Endothelial cell (in vitro differentiated cells): ENCODE measurements at places on chromosomes 6 and 20. TPM values are rescaled to one million over a fixed set of nuclear protein-coding genes. Genes with fewer than 3 reads are reported as not detected.

Gene OR2B3
- total RNA-seq = not detected

Gene LHFPL5
- not detected for total RNA-seq

Gene PIM1
- 9.6 TPM for total RNA-seq

Gene ANKRD66
- total RNA-seq = not detected

Gene COMMD7
- total RNA-seq = 73.7 TPM

Gene SIRPD
- total RNA-seq = not detected

Gene GPR63
- 1.5 TPM for total RNA-seq

Gene SAMD3
- total RNA-seq = 1.0 TPM

Gene EYS
- not detected for total RNA-seq

Gene SIRT5
- 16.0 TPM for total RNA-seq

Gene SLC22A2
- total RNA-seq = not detected

Gene ACTL10
- total RNA-seq = not detected

DNA sequence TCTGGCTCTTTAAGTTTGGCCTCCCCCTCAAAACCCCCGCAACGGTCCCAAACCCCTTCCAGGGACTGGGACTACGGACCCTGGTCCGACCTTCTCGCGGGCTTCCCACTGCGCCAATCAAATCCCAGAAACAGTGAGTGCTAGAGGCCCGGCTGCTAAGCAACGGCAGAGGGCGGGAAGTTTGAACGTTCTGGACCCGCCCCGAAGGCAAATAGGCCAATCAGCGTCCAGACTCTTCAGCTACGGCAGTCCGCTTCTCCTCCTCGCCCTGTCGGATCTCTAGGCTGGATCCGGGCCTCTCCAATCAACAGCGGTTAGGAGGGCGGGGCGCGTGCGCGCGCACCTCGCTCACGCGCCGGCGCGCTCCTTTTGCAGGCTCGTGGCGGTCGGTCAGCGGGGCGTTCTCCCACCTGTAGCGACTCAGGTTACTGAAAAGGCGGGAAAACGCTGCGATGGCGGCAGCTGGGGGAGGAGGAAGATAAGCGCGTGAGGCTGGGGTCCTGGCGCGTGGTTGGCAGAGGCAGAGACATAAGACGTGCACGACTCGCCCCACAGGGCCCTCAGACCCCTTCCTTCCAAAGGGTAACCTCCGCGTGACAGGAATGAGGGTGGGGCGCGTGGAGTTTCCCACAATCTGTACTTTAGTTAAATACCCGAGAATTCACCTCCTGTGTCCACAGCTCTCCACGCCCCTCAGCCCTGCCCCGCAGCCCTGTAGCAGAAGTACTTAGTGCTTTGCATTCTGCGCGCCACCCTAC lies at the start of gene MSH5:
Gene MSH5 (plus strand): TSS at position 367 of the 758 bp plus-strand sequence. CDS start 462 bp downstream, outside the sequence.
- DNase-seq = peak; percentile 90

DNA sequence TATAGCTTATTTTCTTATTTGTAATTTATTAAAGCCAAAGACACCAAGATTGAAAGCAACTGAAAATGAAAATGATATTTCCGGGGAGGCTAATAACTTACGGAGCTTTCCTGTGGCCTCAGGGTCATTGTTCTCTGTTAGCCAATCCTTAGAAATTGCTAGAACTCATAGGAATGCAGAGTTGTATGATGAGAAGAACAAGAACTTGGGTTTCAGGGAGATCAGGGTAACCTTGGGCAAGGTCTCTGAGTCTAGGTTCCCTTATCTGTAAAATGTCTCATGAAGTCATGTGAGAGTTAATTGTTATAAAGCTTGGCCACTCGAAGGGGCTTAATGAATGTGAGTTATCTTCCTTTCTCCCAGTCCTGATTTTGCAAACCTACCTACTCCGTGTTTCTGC lies 20.1 kb upstream of the SERINC3 start:
- no peak for DNase-seq

GRCh38 chr20:42435230-42435629 lies 754.5 kb downstream of the PTPRT start:
- no peak for DNase-seq

GRCh38 chr6:63392092-63392724 lies 72.4 kb upstream of the LGSN start:
- DNase-seq = no peak

- no peak for DNase-seq
Observed at GRCh38 chr20:56002908-56003800, 2.2 kb downstream of the CBLN4 start.

DNA sequence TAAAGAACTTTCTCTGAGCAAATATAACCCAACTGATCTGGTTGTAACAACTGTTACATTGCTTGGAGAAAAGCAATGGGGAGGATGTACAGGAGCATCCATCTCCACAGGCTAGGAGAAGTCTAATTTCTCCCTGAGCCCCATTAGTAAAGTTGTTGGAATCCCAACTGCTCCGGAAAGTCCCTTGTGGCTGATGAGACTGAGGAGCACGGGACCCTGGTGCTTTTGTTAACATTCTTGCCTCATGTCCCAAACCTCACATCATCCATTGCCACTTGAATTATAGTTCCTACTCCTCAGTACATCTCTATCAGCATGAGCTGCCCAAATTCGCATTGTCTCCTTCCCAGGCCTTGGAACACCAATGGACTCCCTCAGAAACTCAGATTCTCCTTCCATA lies 260.6 kb upstream of the BMP2 start:
- no peak for DNase-seq

DNA sequence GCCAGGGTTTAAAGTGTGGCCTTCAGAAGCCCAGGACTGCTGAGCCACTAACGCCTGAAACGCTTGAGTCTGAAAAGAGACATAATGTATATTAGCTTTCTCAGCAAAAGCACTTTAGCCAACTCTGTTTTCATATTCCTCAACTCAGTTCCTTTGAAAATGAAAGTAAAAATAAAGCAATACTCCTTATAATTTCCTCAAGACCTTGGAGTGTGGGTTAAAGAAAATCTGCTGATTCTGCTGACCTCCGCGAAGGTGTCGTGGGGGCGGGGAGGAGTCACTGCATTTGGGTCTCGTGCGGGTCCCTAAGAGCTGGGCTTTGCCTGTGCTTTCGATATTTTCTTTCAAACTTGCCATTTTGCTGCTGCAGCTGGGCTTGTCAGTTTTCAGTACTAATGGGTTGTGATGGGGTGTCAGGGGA lies 142.2 kb upstream of the ARID1B start:
- DNase-seq = no peak

DNA sequence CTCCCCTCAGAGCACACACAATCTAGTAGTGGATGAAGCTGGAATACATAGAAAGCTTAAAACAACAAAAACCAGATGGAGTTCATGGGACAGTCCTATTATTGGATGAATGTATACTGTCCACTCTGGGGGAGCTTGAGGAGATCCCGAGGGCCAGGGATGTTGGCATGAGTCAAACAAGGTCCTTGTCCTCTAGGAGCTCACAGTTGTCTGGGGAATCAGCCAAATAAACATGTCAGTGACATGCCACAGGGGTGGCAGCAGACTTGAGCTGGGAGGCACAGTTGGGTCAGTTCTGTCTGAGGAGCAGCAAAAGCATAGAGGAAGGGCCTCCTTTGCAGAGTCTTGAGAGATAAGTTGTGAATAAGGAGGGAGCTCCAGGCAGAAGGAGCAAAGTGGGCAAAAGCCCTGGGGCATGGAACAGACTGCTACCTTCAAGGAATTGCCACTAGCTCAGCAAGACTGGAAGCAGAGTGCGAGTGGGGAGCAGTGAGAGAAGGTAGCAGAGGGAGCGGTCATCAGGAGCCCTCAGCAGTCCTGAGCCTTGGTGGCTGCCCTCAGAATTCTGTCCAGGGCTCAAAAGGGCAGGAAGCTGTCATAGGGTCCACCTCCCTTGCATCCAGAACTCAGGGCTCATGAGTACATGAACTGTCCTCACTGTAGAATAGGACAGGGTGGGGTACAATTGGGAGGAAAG lies 22.1 kb downstream of the L3MBTL1 start:
- DNase-seq = no peak

GRCh38 chr6:53910834-53911233 lies 116.0 kb downstream of the LRRC1 start:
- DNase-seq = no peak

- no peak for DNase-seq
Observed at GRCh38 chr6:26032340-26033084, 54.7 kb upstream of the HFE start.

GRCh38 chr6:30885481-30885998 lies 1.2 kb downstream of the DDR1 start:
- DNase-seq = no peak

DNA sequence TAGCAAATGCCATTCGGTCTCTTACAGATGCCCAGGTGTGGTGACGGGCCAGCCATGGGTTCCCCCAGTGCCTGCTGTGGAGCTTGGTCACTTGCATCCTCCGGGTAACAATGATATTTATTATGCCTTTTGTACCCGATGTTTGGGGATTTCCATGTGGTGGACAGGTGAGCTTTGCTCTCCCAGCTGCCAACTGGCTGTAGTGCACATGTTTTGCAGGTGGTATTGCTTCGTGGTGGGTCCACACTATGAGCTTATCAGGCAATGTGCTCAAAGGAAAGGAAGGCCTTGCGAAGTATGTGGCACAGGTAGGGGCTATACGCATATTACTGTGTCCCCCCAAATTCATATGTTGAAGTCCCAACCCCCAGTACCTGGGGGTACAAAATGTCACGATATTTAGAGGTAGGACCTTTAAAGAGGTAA lies 4.2 kb upstream of the CTCFL start:
- DNase-seq = no peak

- DNase-seq = no peak
Observed at GRCh38 chr6:32369660-32370059, 2.0 kb downstream of the TSBP1 start.

DNA sequence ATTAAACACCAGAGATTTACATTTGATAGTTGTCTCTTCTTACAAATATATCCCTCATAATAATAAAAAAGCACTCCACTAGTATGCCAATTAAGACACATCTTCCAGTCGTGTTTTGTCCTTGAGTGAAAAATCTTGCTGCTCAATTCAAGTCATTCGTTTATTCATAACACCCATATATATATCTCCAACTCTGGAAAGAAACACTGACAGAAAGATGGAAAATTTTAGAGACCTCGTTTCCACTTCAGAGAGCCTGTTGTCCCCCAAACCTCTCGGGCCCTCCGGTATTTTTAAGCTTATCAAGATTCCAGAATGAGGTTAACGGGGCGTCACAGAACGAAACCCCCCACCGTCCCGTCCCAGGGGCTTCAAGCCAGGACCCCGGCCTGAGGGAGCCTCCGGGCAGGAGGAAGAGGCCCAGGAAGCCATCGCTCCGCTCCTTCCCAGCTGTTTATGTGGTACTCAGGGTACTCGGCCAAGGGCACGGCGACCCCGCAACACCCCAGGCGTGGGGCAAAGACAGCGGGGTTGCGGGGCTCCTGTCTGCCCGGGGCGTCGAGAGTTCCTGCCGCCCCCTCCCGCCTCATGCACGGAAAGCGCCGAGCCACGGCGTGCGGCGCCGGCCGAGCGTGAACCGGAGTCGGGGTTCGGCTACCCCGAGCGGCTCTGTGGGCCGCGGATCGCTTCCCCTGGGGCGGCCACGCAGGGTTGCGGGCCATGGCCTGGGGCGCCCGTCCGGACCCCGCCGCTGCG lies 623 bp upstream of the SNX9 start:
- DNase-seq = peak; percentile 33

- no peak for DNase-seq
Observed at GRCh38 chr6:140909625-140910024, 1223.1 kb upstream of the GJE1 start.

DNA sequence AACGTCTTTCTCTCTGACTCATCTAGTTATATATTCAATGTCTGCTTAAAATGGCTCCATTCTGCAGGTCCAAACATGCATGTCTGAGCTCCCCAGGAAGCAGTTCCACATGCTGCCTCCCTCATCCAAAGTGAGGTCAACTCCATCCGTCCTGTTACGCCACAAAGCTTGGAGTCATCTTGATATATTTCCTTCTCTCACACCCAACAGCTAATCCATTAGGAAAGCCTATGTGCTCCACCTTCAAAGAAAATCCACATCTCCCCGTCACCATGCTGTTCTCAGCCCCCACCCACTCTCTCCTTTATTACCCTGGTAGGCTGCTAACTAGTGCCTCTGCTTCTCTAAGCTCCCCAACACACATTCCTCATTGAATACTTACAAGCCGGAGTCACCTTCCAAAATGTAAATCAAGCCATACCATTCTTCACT lies 130.2 kb upstream of the SYNDIG1 start:
- no peak for DNase-seq

DNA sequence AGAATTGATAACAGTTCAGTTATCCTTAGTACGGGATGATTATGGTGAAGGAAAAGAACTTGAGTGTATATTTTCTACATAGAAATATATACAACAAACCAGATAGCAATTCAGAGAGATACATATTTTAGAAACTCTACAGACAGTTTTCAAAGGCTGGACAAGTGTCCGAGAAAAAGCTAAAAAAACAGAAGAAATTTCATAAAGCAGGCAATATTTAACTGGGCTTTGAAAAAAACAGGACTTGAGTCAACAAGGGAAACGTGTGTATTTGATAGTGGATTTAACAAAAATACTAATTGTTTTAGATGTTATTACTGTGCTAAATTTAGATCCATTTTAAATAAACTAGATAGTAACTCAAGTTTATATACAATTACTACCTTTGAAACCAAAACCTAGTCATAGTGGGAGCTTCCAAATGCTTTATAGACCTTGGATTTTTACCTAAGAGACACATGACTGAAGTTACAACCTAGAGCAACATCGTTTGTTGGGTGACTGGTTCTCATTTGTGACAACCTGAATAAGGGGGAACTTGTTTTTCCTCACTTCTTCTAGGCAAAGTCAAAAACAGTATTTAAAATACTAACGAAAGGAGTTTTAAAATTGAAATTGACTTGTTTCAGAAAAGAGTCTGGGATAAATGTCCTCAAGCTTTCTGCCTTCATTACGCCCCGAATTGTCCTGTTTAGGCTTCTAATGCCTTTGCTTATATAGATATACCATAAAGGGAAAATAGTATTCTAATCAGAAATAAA lies 116.7 kb upstream of the PRSS16 start:
- no peak for DNase-seq

GRCh38 chr6:145137425-145137824 lies 597.9 kb downstream of the EPM2A start:
- DNase-seq = no peak

- peak; percentile 72 for DNase-seq
Observed at GRCh38 chr6:11043961-11044711, at the start of gene ELOVL2. TSS of gene ELOVL2 (minus strand) at chr6:11044305. CDS start at chr6:11044230, 75 bp downstream.

DNA sequence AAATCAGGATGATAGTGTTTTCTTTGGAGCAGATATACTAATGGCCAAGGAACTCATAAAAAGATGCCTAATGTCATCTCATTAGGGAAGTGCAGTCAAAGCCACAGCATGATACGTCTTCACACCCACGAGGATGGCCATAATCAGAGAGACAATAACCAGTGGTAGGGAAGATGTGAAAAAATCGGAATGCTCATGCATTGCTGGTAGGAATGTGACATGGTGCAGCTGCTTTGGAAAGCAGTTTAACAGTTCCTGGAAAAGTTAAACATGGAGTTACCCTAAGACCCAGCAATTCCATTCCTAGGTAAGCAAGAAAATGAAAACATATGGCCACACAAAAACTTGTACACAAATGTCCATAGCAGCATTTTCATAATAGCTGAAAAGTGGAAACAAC lies 29.9 kb downstream of the BCAS1 start:
- DNase-seq = no peak

- no peak for DNase-seq
Observed at GRCh38 chr6:162123797-162124196, 603.8 kb downstream of the PRKN start.

- DNase-seq = no peak
Observed at GRCh38 chr6:85065831-85066230, 301.4 kb upstream of the TBX18 start.

GRCh38 chr6:155528335-155528734 lies 72.7 kb upstream of the NOX3 start:
- DNase-seq = no peak

- no peak for DNase-seq
Observed at GRCh38 chr6:75409928-75410327, 83.7 kb downstream of the FILIP1 start.

GRCh38 chr6:20706939-20707485 lies 172.8 kb downstream of the CDKAL1 start:
- no peak for DNase-seq
